ENCODE measurements at places on chromosomes 2 and 18. TPM values are rescaled to one million over a fixed set of nuclear protein-coding genes. Genes with fewer than 3 reads are reported as not detected.
A peak's percentile ranks its signal among the peaks of the same experiment; 100 is the strongest.

GRCh38 chr18:45650321-45650720, 35.0 kb downstream of the SLC14A2 start:
- H3K36me3 ChIP-seq, result no peaks in the 10 kb centered on the region
- H3K27ac ChIP-seq, result no peak overlapping the region
- DNase-seq, result no peak

DNA sequence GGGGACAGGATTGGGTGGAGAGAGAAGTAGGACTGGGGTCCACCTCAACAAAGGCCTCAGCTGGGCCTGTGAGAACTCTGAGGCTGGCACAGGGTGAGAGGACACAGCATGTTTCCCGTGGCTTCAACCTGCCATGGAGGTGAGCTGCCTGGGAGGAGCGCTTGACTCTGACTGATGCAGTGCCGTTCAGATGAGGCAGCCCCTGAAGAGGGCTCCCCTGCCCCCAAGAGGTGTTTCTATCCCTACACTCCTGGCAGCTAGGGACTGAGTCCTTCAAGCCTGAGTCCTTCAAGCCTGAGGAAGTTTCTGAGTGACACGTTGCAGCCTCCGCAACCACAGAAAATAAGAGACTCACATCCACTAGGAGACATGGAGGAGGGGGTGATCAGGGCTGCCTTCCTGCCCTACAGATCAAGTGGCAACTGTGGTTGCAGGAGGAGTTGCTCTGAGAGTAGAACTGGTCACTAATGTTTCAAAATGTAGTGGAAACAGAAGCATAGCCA, 49.6 kb upstream of the TMEM177 start:
- no peak overlapping the region for H3K27ac ChIP-seq
- no peak overlapping the region for H3K4me3 ChIP-seq
- no peaks in the 10 kb centered on the region for H3K27me3 ChIP-seq
- no peak for DNase-seq
- no peaks in the 10 kb centered on the region for H3K36me3 ChIP-seq

GRCh38 chr2:98909317-98910211, 26.5 kb downstream of the CRACDL start:
- H3K4me1 ChIP-seq, result peaks cover 22% of the 10 kb centered on the region
- H3K27ac ChIP-seq, result peak overlapping the region; percentile 47
- no peaks in the 10 kb centered on the region for H3K36me3 ChIP-seq

- no peaks in the 10 kb centered on the region for H3K36me3 ChIP-seq
- no peak overlapping the region for H3K4me3 ChIP-seq
- peaks cover 22% of the 10 kb centered on the region for H3K4me1 ChIP-seq
- DNase-seq, result no peak
- no peaks in the 10 kb centered on the region for H3K27me3 ChIP-seq
- no peak overlapping the region for H3K27ac ChIP-seq
Observed at GRCh38 chr18:50788284-50788683, 31.5 kb downstream of the MRO start.

The LCT gene
- not detected for total RNA-seq

The STK17B gene
- total RNA-seq, result 35.2 TPM

The FAM110C gene
- 6.4 TPM for total RNA-seq
